ENCODE measurements at places on chromosomes 13 and 19.

GRCh38 chr19:44552324-44552723 is 22.8 kb upstream of the CEACAM20 start:
- DNase-seq = peak; percentile 61

- DNase-seq = peak; percentile 33
Observed at GRCh38 chr19:1173159-1173844, 766 bp downstream of the SBNO2 start.

DNA sequence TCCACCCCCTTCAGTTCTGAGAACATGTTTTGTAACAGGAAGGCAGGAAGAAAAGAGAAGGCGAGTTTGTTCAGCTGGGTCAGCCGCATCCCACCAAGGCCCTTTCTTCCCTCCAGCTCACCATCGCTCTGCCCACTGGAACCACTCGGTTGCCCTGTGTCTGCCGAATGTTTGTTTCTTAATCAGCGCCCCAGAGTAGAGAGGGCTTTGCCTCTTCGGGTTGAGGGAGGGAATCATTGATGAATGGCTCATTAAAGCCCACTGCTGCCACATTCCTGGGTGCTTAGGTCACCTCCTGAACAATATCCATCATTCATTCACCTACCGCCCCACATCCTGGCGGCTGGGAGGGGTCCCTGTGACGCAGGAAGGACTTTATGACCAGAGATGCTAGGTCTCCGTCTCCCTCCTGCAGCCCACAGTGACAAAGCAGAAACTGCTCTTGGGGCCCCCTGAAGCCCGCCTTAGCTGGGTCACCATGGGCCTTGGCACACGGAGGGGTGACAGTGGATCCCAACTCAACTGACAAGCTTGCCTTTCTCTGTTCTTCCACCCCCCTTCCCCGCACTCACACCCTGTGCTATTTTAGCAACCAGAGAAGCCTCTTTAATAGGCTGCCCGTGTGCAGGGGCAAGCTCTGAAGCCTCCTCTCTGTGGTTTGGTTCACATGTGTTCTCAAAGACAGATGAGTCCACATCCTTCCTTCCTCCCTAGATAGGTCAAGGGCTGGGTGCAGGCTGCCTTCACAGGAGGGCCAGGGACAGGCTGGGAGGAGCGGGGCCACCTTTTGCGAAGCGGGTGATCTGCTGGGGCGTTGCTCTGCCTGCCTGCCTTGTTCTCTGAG is 46.2 kb downstream of the ACTN4 start:
- no peak for DNase-seq

GRCh38 chr19:53772943-53773342 is 51.2 kb downstream of the NLRP12 start:
- peak; percentile 63 for DNase-seq

GRCh38 chr13:78586706-78587105 is 16.6 kb downstream of the POU4F1 start:
- DNase-seq = no peak

DNA sequence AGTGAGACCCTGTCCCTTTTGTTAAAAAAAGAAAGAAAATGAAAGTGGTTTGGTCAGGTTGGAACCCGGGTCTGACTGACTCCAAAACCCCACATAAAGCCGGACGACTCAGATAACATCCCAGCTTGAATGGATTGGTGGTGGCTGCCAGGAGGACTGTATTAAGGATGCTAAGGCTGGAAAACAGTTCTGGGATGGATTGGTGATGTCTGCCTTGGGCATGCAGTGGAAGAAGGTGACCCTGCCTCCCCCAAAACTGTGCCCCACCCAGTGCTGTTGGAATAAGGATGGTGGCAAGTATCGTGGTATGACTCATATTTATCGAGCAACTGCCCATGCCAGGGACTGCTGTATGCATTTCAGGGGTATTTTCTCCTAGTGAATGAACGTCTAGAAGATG is 18.5 kb upstream of the COLGALT1 start:
- DNase-seq = no peak

GRCh38 chr19:41373993-41374392 is 2.3 kb upstream of the TMEM91 start:
- no peak for DNase-seq

DNA sequence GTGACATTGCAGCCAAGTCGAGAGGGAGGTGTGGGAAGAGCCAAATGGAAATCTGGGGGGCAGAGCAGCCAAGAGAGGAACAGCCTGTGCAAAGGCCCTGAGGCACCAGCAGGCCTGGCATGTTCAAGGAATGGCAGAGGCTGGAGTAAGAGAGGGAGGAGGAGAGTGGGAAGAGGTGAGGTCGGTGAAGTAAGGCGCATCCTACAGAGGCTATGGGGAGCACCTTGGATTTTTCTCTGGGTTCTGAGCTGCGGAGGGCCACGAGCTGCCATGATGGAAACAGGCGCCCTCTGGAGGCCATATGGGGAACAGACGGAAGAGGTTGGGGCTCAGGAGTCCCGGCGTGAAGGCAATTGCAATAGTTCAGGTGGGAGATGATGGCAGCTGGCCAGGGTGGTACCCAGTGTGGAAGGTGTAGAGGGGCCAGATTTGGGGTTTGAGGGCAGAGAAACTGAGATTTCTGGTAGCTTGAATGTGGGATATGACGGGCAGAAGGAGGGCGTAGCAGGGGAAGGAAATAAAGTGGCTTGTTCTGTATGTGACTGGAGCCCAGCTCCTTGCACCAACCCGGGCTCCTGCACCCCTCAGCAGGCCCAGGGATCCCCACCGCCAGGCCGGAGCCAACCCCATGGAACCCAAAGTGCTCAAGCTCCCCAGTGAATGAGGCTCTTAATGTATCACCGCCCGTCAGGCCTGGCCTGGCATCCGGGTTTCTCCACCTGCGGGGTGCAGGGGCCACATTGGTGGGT is 20.5 kb upstream of the STRN4 start:
- DNase-seq = peak; percentile 77

DNA sequence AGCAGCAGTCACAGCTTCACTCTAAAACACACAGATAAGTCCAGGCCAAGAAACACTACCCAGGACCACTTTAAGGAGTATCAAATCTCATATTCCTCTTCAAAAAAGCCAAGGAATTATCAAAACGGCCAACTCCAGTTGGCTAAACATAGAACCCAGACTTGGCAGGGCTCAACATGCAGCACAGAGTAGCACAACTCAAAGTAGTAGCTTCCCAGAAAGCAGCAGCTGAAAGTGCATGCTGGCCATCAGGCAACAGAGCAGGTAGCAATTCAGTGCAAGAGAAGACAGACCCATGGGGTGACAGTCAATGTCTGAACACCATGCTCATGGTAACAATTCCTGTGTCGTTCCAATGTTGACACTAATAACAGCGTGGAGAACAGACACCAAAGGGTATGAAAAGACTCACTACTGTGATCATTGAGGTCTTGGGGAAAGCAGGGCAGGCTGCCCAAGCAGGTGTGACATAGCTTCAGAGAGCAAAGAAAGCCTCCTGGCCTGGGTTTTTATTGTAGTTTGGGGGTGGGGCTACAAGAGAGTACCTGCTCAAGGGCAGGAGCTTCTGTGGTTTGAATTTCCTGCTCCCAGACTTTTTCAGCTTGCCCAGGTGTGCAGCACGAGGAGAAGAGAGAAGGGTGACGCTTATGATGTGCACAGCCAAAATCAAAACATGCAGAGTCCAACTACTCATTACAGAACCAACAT is 6.2 kb downstream of the ZNF709 start:
- DNase-seq = no peak

DNA sequence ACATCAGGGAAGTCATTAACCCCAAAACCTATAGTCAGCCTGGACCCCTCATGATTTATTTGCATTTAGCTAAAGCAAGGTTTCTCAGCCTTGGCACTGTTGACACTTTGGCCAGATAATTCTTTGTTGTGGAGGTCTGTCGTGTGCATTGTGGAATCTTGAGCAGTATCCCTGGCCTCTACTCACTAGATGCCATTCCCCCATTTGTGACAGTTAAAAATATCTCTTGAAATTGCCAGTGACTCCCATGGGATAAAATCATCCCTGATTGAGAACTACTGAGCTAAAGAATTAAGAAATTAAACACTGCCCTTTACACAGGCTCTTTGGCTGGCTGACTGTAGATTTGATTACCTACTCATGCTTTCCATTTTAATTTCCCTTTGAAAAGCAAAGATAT is 102.7 kb downstream of the LMO7 start:
- no peak for DNase-seq

DNA sequence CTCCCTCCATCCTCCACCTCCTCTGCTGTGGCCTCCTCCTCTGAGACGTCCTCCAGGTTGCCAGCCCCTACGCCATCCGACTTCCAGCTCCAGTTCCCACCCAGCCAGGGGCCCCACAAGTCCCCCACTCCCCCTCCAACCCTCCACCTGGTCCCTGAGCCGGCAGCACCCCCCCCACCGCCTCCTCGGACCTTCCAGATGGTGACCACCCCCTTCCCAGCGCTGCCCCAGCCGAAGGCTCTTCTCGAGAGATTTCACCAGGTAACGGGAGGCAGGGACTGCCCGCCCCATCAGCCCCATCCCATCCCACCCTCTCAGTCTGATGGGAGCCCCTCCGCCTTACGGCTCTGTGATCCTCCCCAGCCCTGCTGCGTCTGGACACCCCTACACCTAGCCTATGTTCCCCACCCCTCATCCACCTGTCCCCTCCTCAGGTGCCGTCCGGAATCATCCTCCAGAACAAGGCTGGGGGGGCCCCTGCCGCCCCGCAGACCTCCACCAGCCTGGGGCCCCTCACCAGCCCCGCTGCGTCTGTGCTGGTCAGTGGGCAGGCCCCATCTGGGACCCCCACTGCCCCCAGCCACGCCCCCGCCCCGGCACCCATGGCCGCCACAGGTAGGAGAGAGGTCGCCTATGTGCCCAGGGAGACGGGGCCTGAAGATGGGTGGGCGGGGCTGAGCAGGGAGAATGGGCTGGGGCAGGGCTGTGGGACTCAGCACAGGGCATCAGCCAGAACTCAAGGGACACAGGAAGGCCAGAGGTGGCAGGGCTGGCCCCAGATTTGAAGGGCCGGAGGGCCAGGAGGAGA is 18.6 kb upstream of the EHD2 start:
- DNase-seq = no peak

DNA sequence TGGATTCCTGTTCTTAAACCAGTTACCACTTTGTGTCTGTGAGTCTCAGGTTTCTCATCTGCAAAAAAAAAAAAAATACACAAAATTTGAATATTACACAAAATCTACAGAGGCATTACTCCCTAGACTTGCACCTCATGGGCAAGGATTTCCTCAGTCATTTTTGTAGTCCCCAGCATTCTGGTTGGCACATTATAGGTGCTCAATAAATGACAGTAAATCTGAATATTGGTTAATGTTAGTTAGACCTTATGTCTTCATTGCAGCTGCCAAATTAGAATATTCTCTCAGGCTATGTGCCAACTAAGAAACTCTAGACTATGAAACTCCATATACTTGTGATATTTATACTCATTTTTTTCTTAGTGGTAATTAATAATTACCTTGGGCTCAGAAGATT is 2.2 kb downstream of the ZNF507 start:
- DNase-seq = no peak

DNA sequence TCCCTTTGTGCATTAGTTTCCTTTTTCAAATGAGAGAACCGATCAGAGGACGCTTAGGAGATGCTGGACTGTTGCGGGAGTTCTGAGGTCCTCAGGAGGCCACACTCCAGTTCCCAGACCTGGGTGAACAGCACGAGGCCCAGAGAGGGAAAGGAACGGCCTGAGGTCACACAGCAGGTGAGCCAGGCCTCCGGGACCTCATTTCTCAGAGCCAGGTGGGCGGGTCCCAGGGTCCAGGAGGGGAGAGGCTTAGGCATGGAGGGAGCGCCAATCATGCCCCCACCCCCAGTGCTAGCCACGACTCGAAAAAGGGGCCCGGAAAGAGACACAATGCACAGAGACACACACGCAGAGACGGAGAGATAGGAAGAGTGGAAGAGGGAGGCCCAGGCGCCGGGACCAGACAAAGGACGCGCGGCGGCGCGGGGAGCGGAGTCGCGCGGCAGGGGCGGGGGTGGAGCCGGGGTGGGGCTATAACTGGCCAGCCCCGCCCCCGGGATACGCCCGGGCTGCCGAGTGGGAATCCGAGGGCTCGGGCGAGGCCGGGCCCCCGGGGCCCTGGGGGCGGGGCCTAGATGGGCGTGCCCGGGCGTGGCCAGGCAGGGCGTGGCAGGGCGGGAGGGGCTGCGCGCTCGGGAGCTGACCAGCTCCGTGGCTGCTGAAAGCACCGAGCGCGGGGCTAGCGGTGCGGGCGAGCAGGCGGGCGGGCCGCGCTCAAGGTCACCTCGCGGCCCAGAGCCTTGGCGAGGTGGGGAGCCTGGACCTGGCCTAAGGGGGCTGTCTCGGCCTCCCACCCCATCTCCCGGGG is 1.6 kb downstream of the ELAVL3 start:
- peak; percentile 61 for DNase-seq

- DNase-seq = no peak
Observed at GRCh38 chr13:109697936-109698335, 88.4 kb downstream of the IRS2 start.

DNA sequence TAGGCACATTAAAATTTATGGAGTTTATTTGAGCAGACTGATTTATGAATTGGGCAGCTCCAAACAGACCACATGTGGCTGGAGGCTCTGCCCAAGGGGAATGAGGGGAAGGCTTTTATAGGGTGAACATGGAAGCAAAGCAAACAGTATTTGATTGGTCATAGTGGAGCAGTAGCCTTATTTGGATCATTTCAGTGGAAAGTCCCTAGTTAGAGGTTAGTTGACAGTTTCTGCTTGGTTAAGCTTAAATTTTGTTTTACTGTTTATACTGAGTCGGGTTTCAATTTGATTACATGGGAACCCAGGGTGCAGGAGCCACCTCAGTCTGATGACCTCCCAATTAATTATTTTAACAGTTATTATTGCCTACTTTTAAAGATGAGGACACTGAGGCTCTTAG is 140.5 kb downstream of the NDFIP2 start:
- no peak for DNase-seq

GRCh38 chr13:72125561-72125960 is 258.6 kb upstream of the DACH1 start:
- no peak for DNase-seq

DNA sequence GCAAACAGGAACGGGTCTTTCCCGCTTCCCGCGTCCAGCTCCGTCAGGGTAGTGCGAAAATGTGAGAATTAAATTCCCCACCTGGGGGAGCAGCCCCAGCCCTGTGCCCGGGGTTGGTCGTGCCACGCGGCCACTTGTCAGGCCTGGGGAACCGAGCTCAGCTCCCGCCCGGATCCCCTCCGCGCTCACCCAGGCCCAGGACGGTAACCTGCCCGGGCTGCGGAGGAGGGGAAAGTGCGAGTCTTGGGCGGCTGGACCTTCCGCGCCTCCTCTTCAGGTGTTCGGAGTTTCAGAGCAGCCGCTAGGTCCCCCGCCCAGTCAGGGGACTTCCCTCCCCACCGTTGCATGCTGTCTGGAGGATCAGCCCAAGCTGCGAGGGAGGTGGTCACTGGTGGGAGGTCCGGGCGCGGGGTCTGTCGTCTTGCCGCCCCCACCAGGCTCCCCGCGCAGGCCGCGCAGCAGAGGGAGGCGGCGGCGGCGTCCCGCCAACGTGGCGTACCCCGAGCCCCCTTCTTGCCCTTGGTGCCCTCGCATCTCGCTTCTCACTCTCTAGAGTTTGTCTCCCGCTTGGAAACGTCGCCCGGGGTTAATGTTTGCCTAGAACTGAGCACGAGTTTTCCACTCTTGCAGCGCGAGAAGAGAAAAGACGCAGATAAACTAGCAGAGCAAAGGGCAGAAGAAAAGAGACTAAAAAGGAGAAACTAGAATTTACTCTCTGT is 8.1 kb downstream of the URAD start:
- no peak for DNase-seq

- DNase-seq = no peak
Observed at GRCh38 chr13:113997845-113998751, 24.2 kb upstream of the C13orf46 start.
